Stimulated activated CD4-positive, alpha-beta T cell treated with anti-CD3 and anti-CD28 coated beads, Interleukin-15, amount 100 ng/mL, for 48 hours (primary cell): ENCODE measurements at places on chromosomes 3 and 15.

DNA sequence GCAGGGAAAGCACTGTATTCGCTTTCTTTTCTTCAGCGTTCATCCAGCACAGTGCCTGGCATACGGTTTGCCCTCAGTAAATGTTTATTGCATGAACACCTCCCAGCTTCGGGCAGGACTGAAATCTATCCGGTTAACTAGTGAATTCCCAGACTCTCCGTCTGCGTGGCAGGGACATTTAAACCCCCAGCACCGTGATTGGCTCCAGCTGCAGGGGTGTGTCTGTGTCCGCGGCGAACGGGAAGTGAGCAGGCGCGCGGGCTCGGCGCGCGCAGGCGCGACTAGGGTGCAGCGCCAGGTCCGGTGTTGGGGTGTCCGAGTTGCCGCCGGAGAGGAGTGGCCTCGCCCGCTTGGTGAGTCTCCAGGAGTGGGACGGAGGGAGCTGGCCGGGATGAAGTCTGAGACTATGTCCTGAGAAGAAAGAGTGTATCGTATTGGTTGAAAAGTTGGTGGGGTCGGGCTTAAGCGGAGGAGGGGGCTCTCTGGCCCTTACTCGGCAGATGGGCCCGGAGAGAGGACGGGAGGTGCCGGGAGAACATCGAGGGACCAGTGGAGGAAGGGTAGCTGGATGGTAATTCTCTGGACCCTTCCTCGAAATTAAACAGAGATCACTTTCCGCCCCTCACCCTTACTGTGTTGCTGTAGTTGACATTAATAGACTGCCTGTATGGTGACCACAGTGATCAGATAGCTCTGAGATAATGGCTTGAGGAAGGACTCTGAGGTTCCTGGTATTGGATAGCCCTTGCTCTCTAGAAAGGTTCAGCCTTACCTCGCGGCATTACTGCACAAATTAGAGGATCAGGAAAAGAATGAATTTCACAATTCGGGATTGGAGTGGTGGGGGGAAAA lies at the start of gene SNAP23:
TSS of gene SNAP23 (plus strand) at position 274 of the 852 bp plus-strand sequence. CDS start 16,213 bp downstream, outside the sequence.
- DNase-seq = peak; percentile 57

- DNase-seq = no peak
Observed at GRCh38 chr3:144409319-144409718, 437.7 kb downstream of the DIPK2A start.

GRCh38 chr3:143975554-143976152 lies 4.0 kb downstream of the DIPK2A start:
- no peak for DNase-seq

- DNase-seq = no peak
Observed at GRCh38 chr3:12221663-12222062, 63.0 kb upstream of the TIMP4 start.

- DNase-seq = no peak
Observed at GRCh38 chr3:161403251-161403650, 31.9 kb upstream of the SPTSSB start.

DNA sequence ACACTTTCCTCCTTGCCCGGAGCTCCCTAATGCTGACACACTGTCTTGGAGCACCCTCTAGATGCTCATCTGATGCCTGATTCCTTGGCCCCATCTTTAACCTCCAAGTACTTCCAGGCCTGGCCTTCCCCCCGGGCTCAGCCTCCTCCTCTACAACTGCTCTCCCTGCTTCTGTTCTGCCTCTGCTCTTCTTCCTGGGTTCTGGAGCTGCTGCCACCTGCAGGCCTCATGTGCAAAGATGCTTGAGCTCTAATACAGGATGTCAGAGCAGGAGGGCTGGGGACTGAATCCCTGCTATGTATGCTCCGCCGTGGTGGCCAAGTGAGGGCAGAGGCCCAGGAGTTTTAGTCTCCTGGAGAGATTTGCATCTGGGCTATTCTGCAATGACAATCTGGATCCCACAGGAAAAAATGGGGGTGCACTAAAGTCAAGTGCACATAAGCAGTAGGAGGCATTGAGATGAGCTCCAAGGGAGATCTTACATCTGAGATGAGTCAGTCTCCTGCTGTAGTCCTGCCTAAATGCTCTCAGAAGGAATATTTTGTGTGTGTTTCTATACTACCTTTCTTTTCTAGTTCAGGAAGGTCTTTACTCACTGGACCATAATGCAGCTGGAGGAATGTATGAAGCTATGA lies 296.3 kb downstream of the UACA start:
- DNase-seq = no peak

GRCh38 chr3:179603321-179603720 lies 1.1 kb downstream of the MRPL47 start:
- DNase-seq = no peak

DNA sequence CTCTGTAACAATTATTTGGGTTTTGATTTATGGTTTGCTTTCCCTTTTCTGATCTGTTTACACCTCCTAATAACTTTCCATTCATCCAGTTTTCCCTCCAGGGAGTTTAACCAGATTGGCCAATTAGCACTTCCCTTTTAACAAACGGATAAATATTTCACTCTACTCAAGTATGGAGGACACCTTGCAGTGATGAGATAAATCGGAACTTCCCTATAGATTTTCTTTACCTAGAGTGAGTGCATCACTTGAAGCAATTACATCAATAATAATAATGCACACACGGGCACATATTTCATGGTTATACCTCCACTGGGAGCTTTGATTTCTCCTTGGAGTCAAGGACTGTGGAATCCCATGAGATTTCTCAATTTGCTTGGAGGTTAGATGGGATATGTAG lies 239.1 kb upstream of the CFAP20DC start:
- no peak for DNase-seq
